ENCODE measurements at places on chromosomes 3 and 15.

DNA sequence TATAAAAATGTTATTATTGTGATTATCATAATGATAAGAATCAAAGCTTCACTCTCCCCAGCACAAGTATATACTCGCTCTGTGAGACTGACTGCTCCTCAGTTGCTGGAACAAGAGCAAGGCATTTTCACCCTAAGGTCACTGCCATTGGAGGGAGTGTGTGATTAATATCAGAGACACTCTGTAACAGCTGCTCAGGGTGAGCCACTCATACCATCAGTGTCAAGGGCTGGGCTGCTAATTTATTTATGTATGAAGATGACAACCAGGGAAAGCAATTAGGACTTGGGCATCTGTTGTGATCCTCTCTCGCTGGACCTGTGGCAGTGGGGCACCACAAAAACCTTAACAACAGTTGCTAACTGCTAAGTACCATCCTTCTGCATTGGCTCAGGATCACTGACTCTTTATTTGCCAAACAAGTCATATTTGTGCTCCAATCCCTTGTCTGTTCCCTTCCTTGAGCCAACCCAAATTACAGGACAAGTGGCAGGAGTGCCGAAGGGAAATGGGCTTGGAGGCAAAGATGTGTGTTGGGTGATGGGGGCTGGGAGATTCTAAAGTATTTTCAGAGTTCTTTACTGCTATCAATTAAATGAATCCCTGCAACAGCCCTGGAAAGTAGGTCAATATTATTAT lies 297.5 kb upstream of the STT3B start:
- DNase-seq = no peak

GRCh38 chr15:36426691-36427090 lies 152.7 kb upstream of the CDIN1 start:
- DNase-seq = no peak

GRCh38 chr3:44612678-44613077 lies 12.2 kb upstream of the ZNF197 start:
- DNase-seq = no peak

GRCh38 chr15:86115145-86115801 lies 35.6 kb downstream of the AGBL1 start:
- no peak for DNase-seq

DNA sequence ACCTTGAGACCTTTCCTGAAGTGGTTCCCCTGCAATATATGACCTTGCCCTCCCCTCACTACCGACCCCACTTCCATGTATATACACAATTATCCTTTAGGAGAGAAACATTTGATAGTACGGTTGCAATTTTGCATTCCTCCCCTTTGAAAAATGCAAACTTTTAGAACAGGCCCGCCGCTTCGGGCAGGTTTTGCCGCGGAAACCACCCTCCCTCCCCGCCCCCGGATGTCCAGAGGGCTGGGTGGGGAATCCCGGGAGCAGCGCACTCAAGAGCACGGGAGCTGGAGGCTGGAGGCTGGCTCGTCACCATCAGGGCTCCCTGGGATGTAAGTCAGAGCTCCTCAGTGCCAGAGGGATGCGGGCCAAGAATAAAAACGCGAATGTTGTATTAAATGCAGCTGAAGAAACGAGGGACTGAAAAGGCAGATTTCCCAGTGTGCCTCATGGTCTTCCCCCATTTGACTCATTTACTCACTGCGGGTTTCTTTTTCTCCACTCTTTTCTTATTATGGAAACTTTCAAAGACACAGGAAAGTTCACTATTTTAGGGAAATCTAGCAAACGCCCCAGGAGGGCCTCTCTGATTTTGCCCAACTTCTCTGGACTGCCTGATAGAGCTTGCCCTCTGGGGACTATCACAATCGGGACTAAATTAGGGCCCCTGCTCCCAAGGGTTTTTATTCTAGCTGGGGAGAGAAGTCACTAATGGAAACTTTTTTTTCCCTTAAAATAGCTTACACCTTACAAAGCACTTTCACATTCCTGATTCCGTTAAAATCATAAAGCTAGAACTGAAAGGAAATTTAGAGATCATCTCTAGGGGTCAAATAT lies 2.9 kb upstream of the USP3 start:
- DNase-seq = no peak

GRCh38 chr3:161212171-161212771 lies 8.8 kb upstream of the NMD3 start:
- no peak for DNase-seq

GRCh38 chr15:89194608-89195007 lies 26.8 kb downstream of the RLBP1 start:
- no peak for DNase-seq

- no peak for DNase-seq
Measured at GRCh38 chr3:144265542-144266100, 294.0 kb downstream of the DIPK2A start.

GRCh38 chr3:31892916-31893573 lies 88.0 kb downstream of the OSBPL10 start:
- no peak for DNase-seq

- DNase-seq = no peak
Measured at GRCh38 chr15:82641129-82641798, 5.9 kb downstream of the CPEB1 start.

- no peak for DNase-seq
Measured at GRCh38 chr3:196677931-196678330, 34.1 kb downstream of the CEP19 start.

DNA sequence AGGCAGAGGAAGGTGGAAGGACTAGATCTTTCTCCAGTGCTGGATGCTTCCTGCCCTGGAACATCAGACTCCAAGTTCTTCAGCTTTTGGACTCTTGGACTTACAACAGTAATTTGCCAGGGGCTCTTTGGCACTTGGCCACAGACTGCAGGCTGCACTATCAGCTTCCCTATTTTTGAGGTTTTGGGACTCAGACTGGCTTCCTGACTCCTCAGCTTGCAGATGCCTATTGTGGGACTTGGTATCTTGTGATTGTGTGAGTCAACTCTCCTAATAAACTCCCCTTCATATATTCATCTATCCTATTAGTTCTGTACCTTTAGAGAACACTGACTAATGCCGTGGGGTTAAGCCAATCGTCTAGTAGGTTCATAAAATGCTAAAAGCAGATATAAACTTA lies 8.8 kb upstream of the B3GNT5 start:
- DNase-seq = no peak

GRCh38 chr3:185712337-185712736 lies 112.5 kb downstream of the IGF2BP2 start:
- DNase-seq = no peak

- no peak for DNase-seq
Measured at GRCh38 chr15:27482287-27482686, 511.3 kb downstream of the GABRG3 start.

DNA sequence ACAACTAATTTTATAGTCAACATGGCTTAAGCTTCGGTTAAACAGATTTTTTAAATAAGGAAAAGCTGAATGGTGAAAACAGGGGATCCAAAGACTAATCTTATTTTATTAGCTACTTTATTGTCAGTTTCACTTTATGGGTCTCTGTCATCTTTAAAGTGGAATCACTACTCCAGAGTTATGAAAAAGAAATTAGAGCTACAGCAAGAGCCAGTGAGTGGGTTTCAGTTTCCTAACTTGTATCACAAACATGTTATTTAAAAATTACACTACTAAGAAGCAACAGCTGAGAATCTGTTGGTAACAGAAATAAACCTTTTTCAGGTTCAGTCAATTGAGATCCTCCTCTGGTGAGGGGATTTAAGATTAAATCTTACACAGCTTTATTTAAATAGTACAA lies 10.0 kb downstream of the PHC3 start:
- DNase-seq = no peak

GRCh38 chr15:64209680-64210334 lies 47.0 kb upstream of the PPIB start:
- no peak for DNase-seq

Measured in activated naive CD4-positive, alpha-beta T cell (primary cell).